ENCODE measurements at places on chromosomes 3 and 15. TPM values are rescaled to one million over a fixed set of nuclear protein-coding genes. Genes with fewer than 3 reads are reported as not detected.

DNA sequence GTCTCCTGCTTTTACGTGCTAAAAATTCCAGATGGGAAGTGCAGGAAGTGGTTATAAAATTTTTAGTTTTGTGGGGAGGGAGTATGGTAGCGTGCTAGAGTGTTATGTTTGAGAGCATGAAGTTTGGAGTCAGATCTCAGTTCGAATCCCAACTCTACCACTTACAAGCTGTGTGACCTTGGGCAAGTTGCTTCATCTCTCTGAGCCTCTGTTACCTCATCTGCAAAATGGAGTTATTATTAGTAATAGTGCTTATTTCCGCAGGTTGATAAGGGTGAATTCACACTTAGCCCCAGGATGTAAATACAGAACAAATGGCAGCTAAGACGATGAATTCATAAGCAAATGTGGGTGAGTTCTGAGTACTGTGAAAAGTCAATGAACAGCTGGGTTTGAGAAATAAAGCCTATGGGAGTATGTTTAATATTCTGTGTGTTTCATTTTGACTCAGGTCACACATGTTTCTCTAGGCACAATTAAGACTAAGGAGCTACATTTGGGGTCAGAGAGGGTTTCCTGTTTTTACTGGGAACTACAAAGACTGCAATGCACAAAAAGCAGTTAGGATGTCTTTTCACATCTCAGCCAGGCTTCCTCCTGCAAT is 73.1 kb upstream of the FEZF2 start:
- DNase-seq = no peak

- DNase-seq = no peak
These were observed 5.5 kb downstream of the DIS3L start for GRCh38 chr15:66298803-66299251.

Gene GOLGA6L7
- not detected for total RNA-seq

Gene CPLX3
- 0.09 TPM for total RNA-seq

Gene TRH
- 0.16 TPM for total RNA-seq
